LoVo (cell line): ENCODE measurements at places on chromosomes 3 and 15.

DNA sequence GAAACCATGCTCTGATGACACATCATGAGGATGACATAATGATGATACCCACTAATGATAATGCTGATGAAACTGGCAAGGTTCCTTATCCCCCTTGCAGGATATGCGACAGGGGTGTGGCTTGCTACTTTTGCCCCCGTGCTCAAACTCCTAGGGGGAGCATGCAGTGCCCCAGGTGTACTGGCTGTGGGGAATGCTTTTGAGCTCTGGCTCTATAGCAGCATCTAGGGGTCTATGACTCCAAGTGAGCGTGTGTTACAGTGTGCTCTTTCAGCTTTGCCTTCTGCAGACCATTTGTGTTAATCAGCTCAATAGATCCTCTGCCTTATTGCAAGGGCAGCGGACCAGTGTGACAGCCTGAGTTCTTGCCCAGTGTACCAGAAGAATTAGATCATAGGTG is 1239.5 kb downstream of the SI start:
- no peak for DNase-seq

DNA sequence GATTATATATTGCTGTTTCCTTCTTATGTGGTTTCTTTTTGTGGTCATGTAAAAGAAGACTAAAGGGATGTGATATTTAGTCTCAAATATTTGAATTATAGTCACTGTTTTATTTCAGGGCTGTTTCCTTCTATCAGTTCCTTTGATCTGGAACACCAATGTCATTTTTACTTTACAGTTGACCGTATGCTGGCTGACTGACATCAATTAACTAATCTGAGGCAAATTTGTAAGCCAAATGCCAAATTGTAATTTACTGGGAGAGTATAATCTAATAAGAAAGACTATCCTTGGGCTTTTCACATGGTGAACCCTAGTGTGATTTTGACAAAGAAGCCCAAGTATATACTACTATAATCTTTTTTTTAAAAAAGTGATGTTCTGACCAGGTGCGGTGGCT is 87.6 kb downstream of the TMEM108 start:
- no peak for DNase-seq

DNA sequence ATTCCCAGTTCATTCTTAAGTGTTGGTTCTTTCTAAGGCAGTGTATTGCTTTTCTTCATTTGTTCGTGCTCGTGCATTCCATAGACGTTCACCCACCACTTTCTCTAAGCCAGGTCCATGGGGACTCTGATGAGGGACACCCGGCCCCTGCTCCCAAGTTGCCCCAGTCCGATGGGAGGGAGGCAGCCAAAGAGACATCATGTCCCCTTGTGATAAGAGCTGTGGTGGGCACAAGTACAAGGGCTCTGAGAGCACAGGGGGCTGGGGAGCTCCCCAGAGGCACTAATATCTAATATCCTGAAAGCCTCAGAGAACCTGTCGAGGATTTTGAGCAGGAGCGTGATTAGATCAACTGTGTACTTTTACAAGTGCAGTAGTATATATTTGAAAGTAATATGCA is 6.3 kb downstream of the SPSB4 start:
- no peak for DNase-seq

DNA sequence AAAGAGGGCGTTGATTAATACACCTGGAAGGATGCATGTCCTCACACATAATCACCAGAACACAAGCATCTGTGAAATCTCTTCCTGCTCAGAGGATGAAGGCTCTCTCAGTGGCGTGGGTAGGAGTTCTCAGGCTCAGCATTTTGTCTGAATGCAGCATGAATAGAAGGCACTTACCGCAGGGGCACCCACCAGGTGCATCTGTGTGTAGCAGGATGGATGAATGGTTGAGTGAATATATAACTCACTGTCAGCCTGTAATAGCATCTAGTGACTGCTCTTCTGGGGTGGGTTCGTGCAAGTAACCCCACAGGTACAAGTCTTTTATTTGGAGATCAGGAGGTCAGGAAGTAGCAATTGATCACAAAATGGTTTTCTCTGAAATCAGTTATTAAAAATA is 143.0 kb downstream of the SQOR start:
- DNase-seq = no peak

DNA sequence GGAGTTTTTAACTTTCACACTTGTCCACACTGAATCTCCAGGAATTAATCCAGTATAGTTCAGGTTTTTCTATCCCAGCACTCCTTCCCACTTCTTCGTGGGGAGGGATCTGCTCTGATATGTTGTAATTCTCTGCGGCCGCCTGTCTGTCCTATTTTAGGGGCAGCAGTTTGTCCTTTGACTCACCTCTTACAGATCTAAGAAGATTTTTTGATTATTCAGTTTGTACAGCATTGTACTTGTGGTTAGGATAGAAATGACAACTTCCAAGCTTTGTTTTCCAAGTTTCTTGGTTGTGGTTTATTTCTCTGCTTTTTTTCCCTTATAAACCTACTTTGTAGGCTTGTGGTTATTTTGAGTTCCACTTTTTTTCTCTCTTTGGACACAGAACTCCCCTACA is 601.7 kb downstream of the SI start:
- no peak for DNase-seq
